GM04503 (cell line): ENCODE measurements at places on chromosomes 2 and 18.

- no peak for DNase-seq
These were observed 42.9 kb downstream of the AGAP1 start for GRCh38 chr2:235536711-235537110.

- DNase-seq, result no peak
These were observed 830.3 kb upstream of the NXPH2 start for GRCh38 chr2:139610512-139610911.

DNA sequence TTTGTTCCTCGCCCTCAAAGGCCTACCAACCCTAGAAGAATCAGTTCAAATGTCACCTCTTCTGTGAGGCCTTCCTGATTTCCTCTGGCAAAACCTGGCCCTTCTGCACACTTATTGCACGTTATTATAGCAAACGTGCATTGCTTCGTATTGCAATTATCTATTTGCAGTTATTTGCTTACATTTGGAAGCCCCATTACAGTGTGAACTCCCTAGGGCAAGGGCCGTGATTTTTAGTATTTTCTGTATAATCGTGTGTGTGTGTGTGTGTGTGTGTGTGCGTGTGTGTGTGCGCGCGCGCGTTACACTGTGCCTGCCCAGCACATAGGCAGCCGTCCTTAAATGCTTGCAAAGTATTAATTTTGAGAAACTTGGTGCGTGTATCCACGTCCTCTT lies 460 bp upstream of the SEMA4F start:
- no peak for DNase-seq

- no peak for DNase-seq
These were observed 579.0 kb downstream of the PLCL1 start for GRCh38 chr2:198383392-198383791.

- DNase-seq, result no peak
These were observed 12.8 kb upstream of the MYO3B start for GRCh38 chr2:170165129-170165528.

DNA sequence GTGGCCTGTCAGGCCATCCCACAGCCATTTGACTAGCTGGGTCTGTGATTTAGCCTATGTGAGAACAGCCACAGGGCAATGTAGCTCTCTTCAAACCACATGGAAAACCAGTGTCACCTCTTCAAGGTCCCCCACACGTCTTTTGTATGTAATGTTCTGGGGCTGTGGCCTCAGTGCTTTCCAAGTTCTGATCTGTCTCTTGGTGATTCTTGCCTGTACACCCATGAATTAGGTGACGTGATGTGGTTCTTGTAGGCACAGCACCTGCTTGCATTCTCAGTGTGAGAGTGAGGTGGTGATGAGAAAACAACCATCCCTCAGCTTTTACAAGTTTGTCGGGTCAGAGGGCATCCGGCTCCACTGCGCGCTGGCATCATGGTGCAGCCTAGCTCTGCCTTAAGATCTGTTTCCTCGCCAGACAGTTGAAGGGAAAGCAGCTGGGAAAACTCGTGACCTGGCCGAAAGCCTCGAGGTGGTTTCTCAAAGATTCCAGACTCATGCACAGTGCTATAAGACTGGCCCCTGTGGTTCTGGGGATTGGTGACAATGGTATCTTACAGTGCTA lies 125.8 kb downstream of the TANC1 start:
- peak; percentile 85 for DNase-seq

GRCh38 chr2:72696559-72696958 lies 129.3 kb downstream of the EXOC6B start:
- no peak for DNase-seq

DNA sequence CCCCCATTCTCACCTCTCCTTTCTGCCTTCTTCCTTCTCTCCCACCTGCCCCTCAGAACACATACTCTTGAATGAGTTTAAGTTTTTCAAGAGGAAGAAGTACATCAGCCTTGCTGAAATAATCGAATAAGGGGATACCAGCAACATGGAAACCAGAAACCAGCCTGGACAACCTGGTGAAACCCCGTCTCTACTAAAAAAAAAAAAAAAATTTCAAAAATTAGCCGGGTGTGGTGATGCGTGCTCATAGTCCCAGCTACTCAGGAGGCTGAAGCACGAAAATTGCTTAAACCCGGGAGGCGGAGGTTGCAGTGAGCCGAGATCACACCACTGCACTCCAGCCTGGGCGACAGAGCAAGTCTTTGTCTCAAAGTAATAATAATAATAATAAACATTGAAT lies 75.0 kb upstream of the SLC1A4 start:
- no peak for DNase-seq

GRCh38 chr2:64349131-64349530 lies 104.8 kb upstream of the LGALSL start:
- DNase-seq, result no peak

GRCh38 chr2:104788742-104789455 lies 65.0 kb upstream of the POU3F3 start:
- DNase-seq, result no peak

- no peak for DNase-seq
These were observed 14.1 kb downstream of the ZNF407 start for GRCh38 chr18:74611765-74612164.

DNA sequence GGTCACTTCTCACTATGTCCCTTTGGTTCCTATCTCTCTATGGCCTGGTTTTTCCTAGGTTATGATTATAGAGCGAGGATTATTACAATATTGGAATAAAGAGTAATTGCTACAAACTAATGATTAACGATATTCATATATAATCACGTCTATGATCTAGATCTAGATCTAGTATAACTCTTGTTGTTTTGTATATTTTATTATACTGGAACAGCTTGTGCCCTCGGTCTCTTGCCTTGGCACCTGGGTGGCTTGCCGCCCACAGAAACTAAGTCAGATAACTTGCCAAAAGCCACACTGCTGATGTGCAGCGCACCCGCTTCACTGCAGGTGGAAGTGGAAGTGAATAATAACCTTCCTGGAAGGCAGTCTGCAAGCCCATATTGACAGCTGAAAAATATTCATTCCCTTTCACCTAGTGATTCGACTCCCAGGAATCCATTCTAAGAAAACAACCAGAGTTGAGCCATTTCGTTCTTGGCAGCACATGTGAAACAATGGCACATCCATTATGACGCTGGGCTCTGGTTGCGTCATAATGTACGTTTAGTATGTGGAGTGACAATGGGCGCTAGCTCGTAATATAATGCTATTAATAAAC lies 725 bp upstream of the ANKRD53 start:
- DNase-seq, result peak; percentile 68

DNA sequence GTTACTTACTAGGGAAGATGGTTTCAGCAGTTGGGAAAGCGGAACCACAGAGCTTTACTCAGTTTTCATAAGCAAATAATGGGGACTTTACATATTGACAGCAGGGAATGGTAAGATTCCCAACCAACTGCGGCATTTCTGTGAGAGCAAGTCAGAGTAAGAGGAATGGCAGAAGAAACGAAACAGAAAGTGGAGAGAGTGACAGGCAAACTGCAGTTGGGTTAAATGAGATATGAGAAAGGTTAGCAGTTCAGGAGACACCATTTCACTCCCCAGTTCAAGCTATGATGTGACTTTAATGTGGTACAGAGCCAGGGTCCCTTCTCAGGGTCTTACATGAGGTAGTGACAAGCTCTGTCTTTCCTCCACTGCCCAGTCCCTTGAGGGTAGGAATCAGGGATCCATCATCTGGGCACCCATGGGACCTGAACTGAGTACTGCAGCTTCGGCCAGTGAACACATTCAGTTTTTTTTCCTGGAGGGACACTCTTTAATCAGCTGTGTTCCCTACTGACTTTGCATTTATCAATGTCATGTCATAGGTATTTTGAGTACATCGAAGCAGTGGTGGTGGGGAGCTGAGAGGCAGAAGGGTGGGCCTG lies 33.0 kb upstream of the GREB1 start:
- no peak for DNase-seq

DNA sequence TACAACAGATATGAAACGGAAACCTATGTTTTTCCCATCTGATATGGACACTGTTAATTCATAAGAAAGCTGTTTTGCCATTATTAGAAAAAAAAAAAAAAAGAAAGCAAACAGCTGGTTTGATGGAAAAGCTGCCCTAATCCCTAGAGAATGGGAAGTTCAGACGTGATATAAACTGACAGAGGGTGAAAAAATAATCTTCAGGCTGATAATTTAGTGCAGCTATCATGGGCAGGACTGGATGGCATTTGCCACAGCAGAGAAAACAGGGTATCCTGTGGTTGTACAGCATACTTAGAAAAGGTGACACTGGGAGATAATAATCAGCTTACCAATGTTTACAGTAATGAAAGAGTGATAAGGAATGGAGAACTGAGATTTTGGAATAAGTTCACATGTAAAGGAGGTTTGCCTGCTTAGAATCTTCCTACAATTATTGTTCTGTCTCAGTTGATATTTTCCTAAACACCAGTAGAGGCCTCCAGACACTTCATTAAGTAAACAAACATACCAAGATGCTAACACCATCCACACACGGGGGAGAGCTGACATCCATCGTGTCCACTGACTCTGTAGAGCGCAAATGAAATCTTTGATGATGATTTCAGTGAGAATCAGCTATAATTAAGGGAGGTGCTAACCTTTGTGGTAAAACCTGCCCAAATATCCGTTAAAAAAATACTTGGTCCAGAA lies 211.6 kb upstream of the MMADHC start:
- no peak for DNase-seq

GRCh38 chr18:74292541-74292858 lies 737 bp upstream of the CYB5A start:
- DNase-seq, result no peak

- no peak for DNase-seq
These were observed 323.2 kb downstream of the LRRTM1 start for GRCh38 chr2:79981316-79981715.

DNA sequence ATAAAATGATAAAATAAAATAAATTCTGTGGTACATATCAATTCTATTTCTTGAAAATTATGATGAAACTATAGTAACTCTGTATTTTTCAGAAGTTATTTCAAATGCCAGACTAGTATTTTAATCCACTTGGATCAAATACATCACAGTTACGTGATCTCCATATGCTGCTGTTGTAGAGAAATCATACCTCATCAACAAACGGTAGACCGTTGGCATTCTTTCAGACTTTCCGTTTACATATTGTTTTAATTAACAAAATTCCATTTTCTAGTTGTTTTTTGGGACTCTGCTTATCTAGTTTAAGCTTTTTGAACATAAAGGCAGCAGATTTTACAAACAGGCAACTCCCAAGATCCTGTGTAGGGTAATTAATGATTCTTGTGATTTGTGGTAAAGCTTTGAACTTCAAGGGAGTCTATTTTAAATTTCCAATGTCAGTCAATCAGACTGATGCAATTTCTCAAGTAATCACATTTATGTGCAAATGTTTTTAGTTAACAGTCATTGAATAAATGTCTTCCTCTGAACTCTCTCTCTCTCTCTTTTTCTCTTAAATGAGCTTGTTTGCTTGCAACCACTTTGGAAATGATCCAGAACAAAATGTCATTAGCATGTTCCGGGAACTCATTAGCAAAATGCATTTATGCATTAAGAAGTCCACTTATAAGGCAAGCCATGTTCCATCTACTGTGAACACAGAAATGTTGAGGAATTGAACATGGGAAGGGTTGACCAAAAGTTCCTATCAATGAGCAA lies 31.8 kb downstream of the NYAP2 start:
- no peak for DNase-seq

DNA sequence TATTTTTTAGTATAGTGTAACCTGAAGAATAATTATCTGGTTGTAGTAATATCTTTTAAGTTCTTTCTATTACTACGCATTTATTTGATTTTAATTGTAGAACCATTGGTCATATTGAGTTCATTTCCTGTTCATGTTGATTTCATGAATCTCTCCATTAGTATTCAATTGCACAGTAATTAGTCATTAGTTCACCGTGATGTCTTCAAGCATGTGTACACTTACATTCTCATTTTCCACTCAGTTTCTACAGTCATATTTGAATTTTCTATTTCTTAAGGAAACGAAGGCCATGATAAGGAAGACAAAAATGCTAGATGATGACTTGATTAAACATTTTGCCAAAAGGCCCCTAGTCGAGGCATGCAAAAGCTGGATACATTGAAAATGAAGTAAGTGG lies 333.7 kb upstream of the FANCL start:
- DNase-seq, result no peak

DNA sequence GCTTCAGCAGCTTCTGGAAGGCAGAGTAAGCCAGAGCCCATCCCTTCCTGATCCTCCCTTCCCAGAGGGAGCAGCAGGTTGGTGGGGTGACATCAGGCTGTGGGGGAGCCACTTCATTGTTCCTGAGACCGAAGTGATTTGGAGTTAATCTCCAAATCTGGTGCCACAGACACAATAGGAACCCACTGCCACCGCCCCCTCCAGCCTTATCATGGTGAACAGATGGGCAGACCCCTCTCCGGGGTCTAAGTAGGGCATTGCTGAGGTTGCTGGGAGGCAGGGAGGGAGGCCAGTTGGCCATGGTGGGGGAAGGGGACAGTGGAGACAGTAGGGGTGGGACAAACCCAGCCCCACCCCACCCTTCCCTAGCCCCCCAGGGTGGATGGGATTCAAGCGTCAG lies 25.6 kb upstream of the SLC35F6 start:
- DNase-seq, result no peak

GRCh38 chr2:82278416-82278815 lies 1973.9 kb upstream of the LRRTM1 start:
- no peak for DNase-seq

GRCh38 chr2:9738535-9739496 lies 104.5 kb upstream of the TAF1B start:
- DNase-seq, result no peak

DNA sequence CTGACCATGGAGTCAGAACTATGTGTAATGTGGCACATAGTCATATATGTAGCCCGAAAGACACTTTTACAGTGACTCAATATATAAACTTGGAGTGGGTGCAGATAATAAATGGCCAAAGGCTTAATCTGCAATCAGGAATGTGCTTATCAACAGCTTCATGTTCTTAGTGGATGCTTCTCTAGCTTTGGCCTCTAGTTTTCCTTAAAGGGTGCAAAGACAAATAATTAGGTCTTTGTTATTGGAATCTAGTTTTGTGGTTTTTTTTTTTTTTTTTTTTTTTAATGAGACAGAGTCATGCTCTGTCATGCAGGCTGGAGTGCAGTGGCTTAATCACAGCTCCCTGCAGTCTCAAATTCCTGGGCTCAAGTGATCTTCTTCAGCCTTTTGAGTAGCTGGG lies 625.6 kb downstream of the EPHA4 start:
- DNase-seq, result no peak

DNA sequence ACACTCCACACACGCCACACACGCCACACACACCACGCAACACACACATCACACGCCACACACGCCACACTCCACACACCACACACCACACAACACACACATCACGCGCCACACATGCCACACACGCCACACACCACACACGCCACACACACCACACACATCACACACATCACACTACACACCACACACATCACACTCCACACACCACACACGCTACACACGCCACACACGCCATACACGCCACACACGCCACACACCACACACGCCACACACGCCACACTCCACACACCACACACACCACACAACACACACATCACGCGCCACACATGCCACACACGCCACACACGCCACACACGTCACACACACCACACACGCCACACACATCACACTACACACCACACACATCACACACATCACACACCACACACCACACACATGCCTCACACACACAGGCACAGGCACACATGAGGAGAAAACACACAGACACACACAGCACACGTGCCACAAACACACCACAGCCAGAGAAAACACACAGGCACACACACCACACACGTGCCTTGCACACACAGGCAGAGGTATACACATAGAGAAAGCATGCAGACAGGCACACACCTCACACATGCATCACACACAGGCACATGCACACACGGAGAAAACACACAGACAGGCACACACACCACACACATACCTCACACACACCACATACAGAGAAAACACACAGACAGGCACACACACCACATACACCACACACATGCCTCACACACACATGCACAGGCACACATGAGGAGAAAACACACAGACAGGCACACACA lies 241.5 kb upstream of the MYT1L start:
- no peak for DNase-seq
